SJSA1 (cell line): ENCODE measurements at places on chromosomes 4 and X. TPM values are rescaled to one million over a fixed set of nuclear protein-coding genes. Genes with fewer than 3 reads are reported as not detected.

Gene HS6ST2
- total RNA-seq = not detected in 2 replicates

Gene TRMT44
- total RNA-seq = 21.8 and 28.7 TPM in 2 replicates

DNA sequence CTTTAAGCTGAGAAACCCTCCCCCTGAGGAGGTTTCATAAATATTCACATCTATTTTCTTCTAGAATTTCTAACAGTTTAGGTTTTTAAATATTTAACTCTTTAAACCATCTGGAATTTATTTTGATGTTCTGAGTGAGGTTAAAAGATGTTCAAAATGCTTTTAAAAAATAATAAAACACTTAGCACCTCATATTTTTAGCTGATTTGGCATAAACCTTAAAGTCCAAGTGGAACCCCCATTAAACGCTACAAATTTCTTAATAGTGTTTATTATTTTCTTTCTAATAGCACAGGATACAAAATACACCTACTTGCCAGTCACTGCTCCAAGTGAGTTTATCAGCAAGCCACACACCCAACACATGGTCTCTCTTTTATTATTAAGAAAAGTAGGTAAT, 277.2 kb downstream of the QDPR start:
- no peak for DNase-seq

GRCh38 chr4:61950625-61951024, 750.5 kb downstream of the ADGRL3 start:
- no peak for DNase-seq

DNA sequence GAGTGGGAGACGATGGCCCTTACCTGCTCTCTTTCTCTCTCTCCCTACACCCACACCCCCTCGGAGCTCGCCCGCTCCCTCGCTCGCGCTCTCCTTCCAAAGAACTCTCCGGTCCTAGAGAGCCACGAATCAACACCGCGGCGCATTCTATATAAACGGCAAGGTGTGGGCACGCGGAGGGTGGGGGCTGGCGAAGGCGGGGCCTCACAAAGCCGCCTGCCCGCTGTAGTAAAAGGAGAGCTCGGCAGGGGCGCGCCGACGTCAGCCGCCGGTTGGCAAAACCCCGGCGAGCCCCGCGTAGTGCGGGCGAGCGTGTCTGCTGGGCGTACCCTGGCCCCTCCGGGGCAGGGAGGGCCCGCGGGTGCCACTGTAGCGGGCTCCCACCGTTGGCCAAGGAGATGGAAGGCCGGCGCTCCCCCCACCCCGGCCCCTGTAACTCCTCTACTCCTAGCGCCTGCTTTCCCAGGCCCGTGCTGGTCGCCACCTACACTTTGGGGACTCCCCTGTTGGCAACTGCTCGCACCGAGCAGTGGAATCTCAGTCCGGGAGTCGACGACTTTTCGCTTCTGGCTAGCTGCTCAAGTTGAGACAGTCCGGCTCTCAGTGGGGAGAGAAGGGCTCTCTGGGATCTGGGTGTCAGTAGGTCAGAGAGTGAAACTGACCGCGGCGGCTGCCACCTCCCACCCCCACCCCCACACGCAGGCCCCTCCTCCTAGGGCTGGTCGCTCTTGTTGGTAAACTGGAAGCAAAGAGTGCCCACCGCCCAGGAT, 325.5 kb upstream of the F9 start:
- peak; percentile 61 for DNase-seq

DNA sequence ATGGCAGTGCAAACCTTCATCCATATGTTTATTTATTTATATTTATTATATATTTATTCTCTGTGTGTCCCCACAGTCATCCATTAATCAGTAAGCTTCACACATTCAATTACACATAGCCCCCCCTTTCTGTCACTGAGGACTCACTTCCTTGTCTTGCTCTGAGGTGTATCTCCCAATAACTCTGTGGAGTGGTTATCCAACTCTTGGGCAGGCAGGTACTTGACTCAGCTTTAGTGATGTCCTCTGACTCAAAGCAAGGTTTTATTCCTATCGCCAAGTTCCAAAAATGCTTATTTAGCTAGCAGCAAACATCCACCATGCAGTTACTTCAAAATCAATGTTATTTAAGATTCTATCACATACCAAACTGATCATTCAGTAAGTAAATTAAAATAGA, 25.2 kb upstream of the NDP start:
- no peak for DNase-seq

GRCh38 chr4:86221002-86221401, 138.9 kb downstream of the MAPK10 start:
- DNase-seq = no peak

- no peak for DNase-seq
These were observed 23.3 kb downstream of the AMER1 start for GRCh38 chrX:64182208-64182607.

DNA sequence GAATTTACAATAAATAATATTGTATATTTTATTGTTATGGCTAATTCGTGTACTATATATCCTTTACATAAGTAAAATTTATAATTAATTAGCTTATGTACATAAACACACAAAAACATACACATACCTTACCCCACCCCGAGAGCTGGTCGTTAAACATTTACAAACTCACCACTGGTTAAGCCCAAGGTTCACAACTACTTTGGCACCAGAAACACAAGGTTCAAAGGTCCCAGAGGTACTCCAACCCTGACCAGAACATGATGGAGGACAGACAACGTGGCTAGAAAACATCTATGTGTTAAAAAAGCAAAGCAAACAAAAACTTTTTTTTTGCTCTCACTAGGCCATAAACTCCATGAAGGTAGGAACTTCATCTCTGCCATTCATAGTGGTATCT, 37.7 kb downstream of the SLC25A5 start:
- DNase-seq = no peak

Gene SMIM31
- total RNA-seq = not detected in 2 replicates
